Epithelial cell of prostate (primary cell): ENCODE measurements at places on chromosomes 5 and 9.

DNA sequence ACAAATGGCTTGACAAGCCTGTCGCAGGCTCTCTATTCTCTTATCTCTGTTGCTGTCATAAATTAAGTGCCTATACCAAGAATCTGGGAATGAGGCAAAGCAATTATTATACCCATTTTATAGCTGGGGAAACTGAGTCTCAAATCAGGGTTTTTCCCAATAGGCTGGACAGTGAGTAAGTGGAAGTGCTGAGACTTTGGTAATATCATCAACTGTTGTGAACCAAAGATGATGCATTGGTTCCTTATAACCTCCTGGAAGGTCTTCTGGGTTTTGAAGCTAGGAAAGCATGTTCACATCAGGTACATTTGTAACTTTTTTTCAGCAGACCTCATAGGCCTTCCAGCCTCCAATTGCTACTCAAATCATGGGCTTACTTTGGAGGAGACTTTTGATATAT, 25.6 kb upstream of the ZCCHC7 start:
- no peak for DNase-seq

GRCh38 chr9:106038266-106039001, 344.1 kb downstream of the TMEM38B start:
- no peak for DNase-seq

DNA sequence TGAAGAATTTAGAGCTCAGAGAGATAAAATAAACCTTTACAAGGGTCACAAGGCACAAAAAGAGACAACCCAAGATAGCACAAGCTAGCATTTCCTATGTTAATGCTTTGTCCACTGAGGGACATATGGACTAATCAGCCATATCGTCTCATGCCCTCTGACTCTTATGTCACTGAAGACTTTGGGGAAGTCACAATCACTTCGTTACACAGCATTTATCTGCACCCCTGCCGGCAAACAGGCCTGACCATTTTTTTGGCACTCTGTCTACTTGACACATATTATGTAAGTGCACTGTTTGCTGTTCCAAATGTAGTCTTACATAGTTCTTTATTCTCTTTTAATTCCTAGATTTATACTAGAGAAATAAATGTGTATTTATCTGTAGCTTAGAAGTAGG, 13.9 kb upstream of the BNC2 start:
- DNase-seq: no peak

DNA sequence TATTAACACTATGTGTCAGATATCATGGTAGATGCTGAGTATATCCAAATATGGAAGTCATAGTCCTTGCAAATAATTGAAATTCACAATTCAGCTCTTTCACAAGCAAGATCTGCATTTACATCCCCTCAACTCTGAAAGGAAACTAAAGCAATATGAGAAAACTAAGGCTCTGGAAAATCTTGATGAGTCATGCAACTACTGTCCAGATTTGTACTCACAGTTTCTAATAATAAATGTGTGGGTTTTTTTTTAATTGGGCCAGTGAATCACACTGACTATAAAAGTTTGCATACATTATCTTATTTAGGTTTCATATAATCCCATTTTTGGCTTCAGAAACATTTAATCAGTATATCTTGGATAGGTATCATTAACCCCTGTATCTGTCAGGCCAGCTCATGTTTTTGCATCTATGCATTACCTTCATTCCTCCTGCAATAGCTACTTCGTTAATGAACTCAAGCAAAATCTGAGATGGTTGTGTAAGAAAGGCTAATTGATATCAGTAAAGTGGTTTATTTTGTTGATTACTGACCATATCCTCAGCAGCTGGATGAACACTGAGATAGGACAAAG, 58.7 kb upstream of the PRR16 start:
- DNase-seq: no peak

GRCh38 chr5:17944046-17944445, 309.8 kb downstream of the TAF11L14 start:
- DNase-seq: no peak

DNA sequence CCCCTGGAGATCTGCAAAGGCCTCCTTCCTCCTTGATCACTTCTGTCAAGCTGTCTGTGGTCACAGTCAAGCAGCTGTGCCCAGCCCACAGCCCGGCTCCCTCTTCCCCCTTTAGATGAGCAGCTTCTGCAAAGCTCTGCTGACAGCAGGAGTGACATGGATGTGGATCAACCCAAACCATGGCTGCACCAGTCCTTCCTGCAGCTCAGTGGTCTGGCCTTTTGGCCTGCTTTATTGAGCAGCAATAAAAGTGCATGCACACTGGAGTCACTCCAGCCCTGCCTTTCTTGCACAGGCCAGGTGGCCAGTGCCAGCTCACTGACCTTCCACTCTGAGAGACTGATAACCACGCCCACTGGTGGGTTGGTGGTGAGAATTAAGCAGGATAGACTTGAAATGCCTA, 91.3 kb upstream of the OTULINL start:
- DNase-seq: no peak

DNA sequence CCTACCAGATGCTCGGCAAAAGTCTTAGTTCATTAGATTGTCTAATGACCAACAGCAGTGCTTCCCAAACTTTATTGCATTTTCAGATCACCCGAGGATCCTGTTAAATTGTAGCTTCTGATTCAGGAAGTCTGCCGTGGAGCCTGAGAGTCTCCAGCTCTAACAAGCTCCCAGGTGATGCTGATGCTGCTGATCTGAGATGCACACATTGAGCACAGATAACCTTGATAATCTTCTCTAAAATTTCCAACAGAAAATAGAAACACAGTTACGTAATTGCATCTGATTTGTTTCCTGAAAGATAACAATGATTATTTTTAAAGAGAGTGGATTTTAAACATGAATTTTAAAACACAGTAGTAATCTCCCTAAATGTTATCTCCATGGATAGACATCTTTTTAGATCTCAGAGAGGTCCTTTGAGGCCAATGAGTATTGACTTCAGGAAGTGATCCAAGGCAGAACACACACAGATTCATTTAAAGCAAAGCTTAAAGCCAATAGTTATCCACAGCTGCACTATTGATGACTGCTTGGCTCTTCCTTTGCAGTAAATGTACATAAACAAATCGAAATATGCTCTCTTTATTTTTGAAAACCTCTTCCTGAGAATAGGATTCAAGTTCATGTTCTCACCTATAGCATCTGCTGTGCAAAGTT, 122.8 kb upstream of the TNPO1 start:
- DNase-seq: no peak
